NB4 (cell line): ENCODE measurements at places on chromosomes 13 and 19.

DNA sequence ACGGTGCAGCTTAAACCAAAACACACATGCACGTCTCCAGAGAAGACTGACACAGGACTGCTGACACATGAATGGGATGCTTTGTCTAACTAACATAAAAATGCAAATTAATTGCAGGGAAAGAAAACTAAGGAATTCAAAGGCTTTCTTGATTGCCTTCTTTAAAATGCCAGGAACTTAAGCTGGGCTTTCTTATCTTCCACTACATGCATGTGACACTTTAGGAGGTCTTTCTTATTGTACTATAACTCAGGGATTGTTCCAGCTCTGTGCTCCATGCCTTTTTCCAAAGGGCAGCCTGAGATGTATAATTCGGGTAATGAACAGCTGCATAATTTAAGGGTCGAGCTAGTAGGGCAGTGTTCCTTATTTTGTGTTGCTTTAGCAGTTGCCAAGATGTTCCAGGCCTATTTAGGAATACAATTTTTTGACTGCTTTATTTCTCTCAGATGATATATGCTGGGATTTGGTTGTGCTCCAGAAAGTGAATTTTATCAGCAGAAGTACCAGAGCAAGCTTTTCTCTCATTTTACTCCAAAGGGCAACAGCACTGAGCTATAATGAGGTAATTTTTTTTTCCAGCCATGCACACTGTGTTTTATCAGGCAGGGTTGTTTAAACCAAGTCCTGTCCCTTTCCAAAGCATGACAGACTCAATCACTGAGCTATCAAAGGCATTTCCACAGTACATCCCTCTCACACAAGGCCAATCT is 885.2 kb downstream of the PCDH9 start:
- DNase-seq = no peak

GRCh38 chr13:105105471-105105870 is 1430.0 kb downstream of the EFNB2 start:
- no peak for DNase-seq

GRCh38 chr13:33787051-33787591 is 30.8 kb upstream of the RFC3 start:
- peak; percentile 25 for DNase-seq

DNA sequence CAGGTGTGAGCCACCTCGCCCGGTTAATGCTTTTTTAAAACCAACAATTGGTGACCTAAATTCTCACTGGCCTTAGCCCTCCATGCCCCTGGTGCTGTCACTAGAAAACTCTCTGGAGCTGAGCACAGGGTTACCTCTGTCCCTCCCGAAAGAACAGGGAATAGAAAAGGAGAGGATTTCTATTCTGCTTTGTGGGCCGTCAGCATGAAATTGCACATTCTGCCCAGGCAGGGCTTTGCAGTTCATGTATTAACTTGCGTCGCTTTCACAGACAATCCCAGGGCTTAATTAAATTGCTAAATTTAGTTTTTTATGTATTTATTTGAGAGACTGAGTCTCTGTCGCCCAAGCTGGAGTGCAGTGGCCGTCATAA is 583 bp upstream of the ZNF480 start:
- DNase-seq = no peak

DNA sequence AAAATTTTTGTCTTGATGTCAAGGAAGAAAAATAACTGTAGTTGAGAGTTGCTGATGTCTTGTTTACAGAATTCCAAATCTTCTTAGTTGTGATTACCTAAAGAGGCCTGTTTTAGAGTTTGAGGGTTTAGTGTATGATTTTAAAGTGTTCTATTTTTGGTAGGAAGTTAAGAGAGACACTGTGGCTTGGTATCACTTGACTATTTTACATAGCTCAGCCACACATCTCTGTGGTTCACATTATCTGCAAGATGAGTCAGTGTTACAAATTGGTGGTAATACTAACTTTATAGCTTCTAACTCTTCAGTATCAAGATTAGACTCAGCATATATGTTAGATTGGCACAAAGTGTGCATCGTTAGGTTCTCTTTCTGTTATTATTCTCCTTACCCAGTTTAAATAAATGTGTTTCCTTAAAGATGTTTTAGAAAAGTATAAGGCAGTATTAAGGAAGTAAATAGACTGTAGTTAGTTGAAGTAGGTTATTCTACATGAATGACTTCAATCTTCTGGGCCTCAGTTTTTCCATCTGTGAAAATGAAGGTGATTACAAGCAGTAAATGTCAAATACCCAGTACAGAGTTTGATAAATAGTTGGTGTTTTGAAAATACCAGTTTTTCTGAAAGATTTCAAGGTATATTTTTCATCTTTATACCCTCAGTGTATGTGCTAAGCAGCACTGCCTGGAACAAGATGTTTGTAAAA is 33.4 kb downstream of the COG6 start:
- DNase-seq = peak; percentile 11

GRCh38 chr19:38851622-38852230 is 1.9 kb upstream of the HNRNPL start:
- DNase-seq = peak; percentile 92

DNA sequence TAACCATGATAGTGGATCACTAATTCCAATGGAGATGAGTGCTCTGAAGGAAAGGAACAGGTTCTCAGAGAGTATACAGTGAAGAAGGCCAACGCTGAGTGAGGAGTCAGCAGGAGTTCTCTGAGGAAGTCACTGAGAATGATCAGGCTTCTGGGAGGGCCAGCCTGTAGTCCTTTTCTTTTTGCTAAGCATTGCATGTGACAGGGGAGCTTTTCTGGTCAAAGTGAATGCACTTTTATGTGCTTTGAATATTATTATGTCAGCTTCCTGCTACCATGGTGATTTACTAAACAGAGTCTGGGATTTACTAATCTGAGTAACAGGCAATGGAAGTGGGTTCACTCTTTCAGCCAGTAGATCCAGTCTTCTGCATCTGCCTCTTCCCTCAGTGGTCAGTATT is 81.1 kb upstream of the SERP2 start:
- DNase-seq = no peak

- no peak for DNase-seq
Measured at GRCh38 chr19:36031308-36031707, 1.4 kb downstream of the CLIP3 start.

DNA sequence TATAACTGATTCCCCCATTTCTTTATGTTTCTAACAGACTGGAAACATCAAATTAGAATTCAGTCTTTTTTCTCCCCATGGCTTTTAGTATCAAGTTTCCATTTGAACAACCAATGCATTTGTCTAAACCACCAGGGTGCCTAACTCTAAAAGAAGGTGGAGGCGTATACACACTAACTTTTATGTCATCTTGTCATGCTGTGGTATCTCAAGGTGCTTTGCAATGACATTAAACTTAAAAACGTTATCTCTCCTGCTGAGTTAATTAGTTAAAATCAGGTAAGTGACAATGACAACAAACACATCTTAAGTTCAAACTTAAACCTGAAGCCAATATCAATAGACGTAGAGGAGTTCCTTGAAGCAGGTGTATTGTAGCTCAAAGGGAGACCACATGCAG is 1001.7 kb downstream of the PCDH17 start:
- DNase-seq = no peak

- peak; percentile 93 for DNase-seq
Measured at GRCh38 chr13:41053384-41053826, 7.9 kb upstream of the WBP4 start.

GRCh38 chr19:47176627-47177090 is 46.0 kb downstream of the SAE1 start:
- DNase-seq = peak; percentile 66

DNA sequence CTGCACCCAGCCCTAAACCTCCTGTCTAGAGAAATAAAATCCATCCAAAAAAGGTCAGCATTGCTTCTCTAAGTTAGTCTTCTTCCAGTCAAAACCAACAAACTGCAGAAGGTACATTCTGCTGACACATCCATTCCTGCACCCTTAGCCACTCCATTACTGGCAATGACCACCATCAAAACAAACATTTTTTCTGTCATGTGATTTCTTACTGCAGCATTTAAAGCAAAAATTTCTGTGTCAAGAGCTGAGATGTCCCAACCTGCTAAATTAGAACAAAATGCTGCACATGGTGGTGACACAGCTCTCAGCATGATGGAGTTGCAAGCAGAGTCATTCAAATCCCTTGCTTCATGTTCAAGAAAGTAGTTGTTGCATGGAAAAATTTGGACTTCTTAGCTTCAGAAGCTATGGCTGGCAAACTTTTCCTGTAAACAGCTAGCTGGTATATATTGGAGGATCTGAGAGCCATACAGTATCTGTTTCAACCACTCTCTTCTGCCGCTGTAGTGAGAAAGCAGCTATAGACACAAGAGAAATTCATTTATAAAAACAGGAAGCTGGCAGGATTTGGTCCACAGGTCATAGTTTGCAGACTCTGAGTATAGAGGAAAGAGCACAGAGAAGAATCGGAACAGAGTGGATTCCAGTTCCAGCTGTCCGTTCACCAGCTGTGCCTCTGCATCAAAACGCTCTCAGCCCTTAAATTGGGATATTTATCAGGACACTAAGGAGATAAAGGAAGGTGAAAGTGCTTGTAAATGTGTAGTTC is 17.4 kb downstream of the RUBCNL start:
- no peak for DNase-seq

GRCh38 chr19:18763674-18764590 is 27.2 kb downstream of the COMP start:
- DNase-seq = no peak

GRCh38 chr13:23180711-23181110 is at the start of gene SGCG:
Gene SGCG, plus strand, starts transcription at chr13:23180979. Its CDS starts 22,716 bp downstream, at chr13:23203695.
- DNase-seq = no peak

DNA sequence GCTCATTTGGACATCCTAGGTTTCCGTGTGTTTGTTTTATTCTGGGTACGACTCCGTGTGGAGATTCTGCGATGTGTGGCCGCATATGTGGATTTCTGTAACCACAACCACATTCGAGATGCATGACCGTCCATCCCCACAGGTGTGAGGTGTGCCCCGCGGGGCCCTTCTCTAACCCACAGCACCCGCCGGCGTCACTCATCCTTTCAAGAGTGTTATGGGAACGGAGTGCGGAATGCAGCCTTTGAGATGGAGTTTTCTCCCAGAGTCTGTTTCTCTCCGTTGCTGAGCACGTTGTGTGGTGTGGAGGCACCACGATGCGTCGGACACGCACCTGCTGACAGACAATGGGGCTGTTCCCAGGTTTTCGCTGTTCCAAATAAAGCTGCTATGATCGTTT is 40.0 kb downstream of the C13orf46 start:
- DNase-seq = no peak

DNA sequence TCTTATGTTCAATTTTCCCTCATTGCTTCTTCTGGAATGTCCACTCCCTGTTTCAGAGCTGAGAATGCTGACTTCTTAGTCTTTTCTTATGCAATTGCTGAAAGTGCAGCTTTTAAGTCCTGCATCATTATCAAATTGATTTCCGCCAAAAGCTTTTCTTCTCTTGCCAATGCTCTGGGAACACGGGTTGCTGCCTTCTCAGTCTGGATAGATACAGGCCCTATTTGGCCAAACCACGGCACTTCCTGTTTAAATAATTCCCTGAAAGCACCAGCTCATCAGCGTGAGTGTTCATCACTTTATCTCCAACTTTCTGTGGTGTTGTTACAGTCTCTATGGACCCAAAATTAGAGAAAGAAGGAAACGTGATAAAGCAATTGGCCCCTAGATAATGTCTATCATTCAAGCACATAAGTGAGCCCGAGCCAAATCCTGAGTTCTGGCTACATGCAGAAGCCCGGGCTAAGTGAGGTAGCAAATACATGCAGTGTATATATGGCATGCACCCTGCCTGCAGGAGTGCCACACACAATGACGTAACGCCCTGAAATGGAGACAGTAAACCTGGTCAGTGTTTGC is 85.7 kb downstream of the CYSLTR2 start:
- no peak for DNase-seq

GRCh38 chr13:101139081-101139480 is 277.2 kb downstream of the NALCN start:
- no peak for DNase-seq

DNA sequence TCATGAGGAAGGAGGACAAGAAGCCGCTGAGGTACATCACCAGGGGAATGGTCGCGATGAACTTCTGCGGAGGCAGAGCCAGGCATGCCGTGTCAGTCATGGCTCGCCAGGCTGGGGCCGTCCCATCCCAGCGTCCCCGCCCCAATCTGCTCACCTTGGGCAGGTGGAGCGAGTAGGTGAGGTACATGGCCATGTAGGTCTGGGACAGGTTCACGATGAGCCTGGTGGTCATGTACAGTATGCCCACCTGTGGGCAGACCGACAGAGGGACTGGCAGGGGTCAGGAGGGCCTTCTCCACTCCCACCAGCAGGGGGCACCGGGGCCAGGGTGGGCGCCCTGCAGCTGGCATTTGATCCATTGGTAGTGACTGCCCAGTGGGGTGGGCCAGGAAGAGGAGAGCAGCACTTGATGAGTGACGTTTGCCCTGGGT is 8.3 kb downstream of the TEKTIP1 start:
- DNase-seq = no peak

DNA sequence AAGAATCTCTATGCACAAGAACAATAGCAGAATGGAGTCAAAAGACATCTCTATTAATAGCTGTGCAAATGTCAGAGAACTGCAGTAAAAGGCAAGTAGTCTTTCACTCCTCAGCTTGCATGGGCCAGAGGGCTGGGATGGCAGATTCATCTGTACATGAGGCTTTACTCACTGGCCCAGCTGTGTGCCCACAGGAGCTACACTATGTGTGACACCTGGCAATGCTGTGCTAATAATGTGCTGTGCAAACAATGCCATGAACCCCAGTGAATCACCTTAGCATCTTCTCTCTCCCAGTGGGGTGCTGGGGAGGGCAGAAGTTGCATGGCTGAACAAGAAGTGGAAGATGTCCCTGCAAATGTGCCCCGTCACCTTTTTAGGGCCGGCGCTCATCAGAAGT is 73.1 kb downstream of the KL start:
- DNase-seq = no peak

- DNase-seq = peak; percentile 38
Measured at GRCh38 chr19:4754248-4754647, 30.6 kb upstream of the DPP9 start.

DNA sequence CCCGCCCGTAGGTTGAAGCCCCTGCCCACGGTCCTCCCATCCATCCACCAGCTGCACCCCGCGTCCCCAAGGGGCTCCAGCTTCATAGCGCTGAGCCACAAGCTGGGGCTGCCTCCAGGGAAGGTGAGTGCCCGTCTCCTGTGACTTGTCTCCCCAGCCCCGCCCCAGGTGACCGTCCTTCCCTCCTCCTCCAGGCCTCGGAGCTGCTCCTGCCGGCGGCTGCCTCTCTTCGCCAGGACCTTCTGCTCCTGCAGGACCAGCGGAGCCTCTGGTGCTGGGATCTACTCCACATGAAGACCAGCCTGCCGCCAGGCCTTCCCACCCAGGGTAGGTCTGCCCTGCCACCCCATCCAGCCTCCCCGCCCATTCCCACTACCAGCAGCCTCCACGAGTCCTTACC is 7.5 kb downstream of the HAUS5 start:
- no peak for DNase-seq

DNA sequence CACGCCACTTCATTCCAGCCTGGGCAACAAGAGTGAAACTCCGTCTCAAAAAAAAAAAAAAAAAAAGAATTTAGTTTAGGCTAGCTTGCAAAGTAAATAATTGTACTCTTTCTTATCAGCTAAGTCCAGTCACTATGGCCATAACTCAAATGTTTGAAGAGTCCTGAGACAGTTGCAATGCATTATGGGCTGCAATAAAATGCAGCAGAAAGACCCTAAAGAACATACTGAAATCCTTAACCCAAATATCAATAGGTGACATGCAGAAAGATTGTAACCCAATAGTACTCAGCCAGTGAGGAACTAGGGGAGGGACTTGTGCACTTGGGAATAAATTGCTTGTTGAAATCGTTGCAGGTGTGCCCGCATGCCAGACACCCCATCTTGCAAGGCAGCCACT is 20.9 kb upstream of the FFAR2 start:
- DNase-seq = no peak

- DNase-seq = no peak
Measured at GRCh38 chr19:22733691-22734090, 50.3 kb downstream of the ZNF99 start.
